ENCODE measurements at places on chromosomes 16 and 17.

GRCh38 chr17:32958418-32958817 is 30.5 kb downstream of the TMEM98 start:
- no peak for DNase-seq

DNA sequence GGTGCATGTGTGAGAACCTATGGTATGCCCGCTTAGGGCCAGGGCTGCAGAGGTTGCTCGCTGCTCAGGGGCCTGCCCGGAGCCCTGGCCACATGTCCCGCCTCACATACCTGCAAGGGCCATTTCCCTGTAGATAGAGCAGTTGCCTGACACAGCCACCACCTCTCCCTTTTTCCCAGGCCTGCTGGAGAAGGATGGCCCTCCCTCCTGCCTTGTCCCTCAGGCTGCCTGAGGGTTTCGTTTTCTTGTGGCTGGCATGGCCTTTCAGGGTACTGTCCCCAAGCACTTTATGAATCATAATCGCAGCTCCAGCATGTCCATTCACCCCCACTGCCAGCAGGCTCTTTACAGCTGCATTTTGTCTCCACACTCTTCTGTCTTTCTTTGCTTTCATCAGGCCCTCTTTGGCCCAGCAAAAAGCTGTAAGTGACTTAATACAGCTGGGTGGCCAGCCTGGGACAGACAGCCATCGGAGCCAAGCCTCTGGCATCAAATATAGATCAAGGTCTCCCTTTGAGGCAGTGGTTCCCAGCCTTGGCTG is 65.7 kb downstream of the MPRIP start:
- no peak for DNase-seq

GRCh38 chr16:55077266-55077665 is 146.6 kb downstream of the IRX5 start:
- no peak for DNase-seq

- DNase-seq = no peak
Observed at GRCh38 chr16:72635104-72635503, 412.8 kb downstream of the ZFHX3 start.

- no peak for DNase-seq
Observed at GRCh38 chr16:69260019-69260418, 51.1 kb upstream of the VPS4A start.

DNA sequence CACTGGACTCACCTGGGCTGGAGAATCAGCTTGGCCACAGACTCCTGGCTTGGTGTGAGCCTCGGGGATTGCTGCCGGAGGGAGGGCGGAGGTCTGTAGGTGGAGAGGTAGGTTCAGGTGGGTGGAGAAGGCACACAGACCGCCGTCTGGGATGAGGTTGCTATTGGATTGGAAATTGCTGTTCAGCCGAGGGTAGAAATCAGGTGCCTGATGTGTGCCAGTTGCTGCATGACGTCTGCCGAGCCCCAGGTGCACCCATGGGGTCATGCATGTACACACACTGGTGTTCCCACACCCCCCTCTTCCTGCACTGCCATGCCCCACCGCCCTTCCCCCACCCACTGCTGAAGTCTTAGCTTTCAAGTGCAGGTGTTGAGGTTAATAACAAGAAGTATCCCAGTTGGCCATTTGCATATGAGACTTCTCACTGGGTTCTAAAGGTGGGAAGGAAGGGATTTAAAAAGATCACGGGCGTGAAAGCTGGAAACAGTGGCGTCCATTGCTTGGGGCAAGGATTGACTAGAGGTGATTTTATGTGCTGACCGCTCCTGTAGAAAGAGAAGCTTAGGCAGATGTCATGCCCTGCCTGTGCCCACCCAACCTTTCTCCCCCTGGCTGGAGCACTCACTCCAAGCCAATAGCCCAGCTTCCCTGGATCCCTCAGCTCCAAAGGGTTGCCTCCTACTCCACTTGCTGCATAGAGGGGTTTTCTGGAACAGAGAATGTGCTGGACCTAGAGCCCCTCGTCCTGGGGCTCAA is 193.6 kb downstream of the CCDC182 start:
- peak; percentile 95 for DNase-seq

DNA sequence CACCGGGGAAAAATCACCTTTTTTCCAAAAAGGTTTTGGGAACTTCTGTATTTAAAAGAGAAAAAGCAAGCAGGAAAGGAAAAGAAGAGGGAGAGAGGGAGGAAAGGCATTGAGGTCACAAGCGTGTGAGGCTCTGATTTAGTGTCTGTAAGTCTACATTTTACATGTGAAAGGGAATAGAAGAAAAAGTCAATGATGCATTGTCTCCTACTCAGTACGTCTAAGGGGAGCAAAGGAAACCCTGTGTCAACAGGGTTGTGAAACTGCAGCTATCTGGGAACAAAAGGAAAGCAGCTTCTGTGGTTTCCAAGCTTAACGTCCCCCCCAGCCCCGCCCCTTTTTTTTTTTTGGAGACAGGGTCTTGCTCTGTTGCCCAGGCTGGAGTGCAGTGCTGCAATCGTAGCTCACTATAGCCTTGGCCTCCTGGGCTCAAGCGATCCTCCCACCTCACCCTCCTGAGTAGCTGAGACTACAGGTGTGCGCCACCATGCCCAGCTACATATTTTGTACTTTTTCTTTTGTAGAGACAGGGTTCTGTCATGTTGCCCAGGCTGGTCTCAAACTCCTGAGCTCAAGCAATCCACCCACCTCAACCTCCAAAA is 1.8 kb upstream of the CDC42EP4 start:
- no peak for DNase-seq

GRCh38 chr17:75681289-75681688 is 14.2 kb downstream of the SAP30BP start:
- no peak for DNase-seq

GRCh38 chr17:58120195-58120822 is 27.9 kb upstream of the OR4D1 start:
- DNase-seq = peak; percentile 83

DNA sequence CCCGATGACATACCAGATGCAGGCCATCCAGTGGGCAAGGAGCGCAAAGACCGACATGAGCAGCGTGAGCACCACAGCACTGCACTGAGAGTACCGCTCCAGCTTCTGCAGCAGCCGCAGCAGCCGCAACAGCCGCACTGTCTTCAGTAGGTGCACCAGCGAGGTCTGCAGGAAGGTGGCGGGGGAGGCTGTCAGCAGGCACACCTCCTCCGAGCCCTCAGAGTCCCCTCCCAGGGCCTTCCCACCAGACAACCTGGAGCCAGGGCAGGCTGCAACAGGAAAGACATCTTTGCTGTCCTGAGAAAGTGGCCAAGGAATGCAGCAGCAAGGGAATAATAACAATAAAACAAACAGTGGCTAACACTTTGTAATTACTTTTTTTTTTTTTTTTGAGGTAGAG is 9.1 kb downstream of the KCNH4 start:
- no peak for DNase-seq

GRCh38 chr16:57539072-57539796 is 2.9 kb upstream of the CCDC102A start:
- DNase-seq = peak; percentile 81

- no peak for DNase-seq
Observed at GRCh38 chr17:60311186-60311585, 80.7 kb downstream of the USP32 start.

- DNase-seq = no peak
Observed at GRCh38 chr17:20989991-20990855, 52.6 kb downstream of the USP22 start.

DNA sequence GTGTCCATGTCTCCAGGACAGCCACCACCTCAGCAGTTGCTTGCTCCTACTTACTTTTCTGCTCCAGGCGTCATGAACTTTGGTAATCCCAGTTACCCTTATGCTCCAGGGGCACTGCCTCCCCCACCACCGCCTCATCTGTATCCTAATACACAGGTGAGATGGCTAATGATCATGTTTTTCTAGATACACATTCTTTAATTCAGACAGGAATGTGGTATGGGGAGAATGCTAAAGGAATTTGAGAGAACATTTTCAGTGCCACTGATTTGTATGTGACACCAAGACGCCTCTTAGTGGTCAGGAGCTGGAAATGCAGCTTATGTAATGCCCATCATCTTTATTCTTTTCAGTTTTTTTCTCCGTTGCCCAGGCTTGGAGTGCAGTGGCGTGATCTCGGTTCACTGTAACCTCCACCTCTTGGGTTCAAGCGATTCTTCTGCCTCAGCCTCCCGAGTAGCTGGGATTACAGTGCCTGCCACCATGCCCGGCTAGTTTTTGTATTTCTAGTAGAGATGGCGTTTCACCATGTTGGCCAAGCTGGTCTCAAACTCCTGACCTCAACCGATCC is 8.9 kb upstream of the RAPGEFL1 start:
- DNase-seq = peak; percentile 83

DNA sequence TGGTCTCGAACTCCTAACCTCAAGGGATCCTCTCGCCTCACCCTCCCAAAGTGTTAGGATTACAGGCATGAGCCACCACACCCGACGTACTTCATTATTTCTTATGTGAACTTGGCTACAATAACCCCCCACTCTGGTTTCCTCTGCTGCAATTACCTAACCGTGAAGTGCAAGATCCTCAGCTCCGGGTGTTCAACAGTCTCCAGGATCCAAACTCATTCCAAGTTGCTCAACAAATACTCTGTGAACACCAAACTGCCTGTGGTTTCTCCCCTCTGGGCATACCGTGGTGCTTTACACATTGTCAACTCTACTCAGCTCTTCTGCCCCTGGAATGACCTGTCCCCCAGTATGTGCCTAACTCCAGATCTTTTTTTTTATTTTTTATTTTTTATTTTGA is 6.8 kb upstream of the SULT1A1 start:
- DNase-seq = peak; percentile 51

DNA sequence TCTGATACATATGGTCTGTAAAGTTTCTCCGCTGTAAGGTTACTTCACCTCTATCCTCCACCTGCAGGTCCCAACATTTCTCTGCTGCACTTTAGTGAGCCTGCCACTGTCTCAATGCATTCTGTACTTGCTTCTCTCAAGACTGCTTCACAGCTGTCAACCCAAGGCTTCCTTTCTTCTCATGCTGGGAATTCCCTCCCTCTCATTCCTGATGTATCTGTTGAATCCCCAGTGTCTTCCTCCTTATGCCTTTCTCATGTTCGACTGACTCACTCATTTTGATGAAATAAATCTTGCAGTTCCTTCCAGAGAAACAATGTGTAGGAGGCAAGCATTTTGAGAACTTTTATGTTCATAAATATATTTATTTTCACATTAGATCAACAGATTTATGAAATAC is 288.3 kb downstream of the CNTNAP4 start:
- DNase-seq = no peak

- no peak for DNase-seq
Observed at GRCh38 chr16:77430787-77431585, 3.8 kb downstream of the ADAMTS18 start.

DNA sequence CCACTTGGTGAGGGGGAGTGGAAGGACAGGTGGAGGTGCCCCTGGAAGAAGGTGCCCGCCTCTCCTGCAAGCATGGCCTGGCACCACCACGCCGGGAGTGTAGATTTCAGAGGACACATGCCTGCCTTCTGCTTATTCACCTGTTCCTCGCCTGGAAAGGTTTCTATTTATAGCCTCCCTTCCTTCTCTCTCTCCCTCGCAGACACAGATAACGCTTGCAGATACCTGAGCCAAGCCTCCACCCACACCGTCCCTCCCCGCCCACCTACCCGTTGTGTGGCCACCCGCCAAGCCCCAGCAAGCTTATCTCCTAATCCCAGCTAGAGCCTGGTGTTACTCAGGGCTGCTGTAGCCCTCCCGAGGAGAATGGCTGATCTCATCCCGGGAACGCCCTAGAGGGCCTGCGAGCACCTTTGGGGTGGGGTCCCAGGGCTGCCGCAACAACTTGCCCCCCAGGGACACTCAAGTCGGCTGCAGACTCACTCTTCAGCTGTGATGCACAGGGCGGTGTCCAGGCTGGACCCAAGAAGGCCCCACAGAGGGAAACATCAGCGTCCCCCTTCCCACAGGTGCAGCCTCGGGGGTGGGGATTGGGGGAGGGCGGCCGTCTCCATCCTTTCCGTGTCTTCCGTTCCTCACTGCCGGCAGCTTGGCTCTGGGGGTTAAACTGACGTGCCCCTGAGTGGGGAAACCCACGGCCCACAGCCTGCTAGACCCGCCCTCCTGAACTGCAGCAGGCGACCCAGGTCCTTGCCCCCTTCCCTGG is 1.9 kb upstream of the SNAI3 start:
- no peak for DNase-seq

- no peak for DNase-seq
Observed at GRCh38 chr16:70682239-70683145, 3.4 kb downstream of the MTSS2 start.

GRCh38 chr17:72588961-72589360 is 468.1 kb downstream of the SOX9 start:
- no peak for DNase-seq

GRCh38 chr17:50469208-50469605 is 527 bp upstream of the CHAD start:
- no peak for DNase-seq

GRCh38 chr16:3065742-3066439 is 451 bp downstream of the IL32 start:
- no peak for DNase-seq

DNA sequence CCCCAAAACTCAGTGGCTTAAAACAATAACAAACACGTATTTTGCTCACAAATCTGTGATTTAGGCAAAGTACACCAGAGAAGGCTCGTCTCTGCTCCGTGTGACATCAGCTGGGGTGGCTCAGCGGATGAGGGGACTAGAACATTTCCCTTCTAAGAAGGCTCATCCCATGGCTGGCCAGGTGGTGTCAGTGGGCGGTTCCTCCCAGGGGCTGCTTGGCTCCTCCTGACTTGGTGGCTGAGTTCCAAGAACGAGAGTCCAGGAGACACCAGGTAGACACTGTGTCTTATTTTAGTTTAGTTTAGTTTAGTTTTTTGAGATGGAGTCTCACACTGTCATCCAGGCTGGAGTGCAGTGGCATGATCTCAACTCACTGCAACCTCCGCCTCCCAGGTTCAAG is 5.6 kb upstream of the CHMP6 start:
- DNase-seq = no peak

- peak; percentile 93 for DNase-seq
Observed at GRCh38 chr16:30953511-30954124, 3.9 kb upstream of the SETD1A start.

- DNase-seq = no peak
Observed at GRCh38 chr17:4206962-4207361, 56.8 kb downstream of the ANKFY1 start.

- DNase-seq = no peak
Observed at GRCh38 chr17:29596811-29597210, 3.9 kb downstream of the ANKRD13B start.

DNA sequence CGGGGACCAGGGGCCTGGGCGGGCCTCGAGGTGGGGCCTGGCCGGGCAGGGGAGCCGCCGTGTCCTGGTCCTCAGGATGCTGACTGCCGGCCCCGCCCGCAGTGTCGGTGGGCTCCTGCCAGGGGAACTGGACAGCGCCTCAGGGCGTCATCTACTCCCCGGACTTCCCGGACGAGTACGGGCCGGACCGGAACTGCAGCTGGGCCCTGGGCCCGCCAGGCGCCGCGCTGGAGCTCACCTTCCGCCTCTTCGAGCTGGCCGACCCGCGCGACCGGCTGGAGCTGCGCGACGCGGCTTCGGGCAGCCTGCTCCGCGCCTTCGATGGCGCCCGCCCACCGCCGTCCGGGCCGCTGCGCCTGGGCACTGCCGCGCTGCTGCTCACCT is 2.3 kb upstream of the PAQR4 start:
- DNase-seq = no peak

- DNase-seq = peak; percentile 67
Observed at GRCh38 chr17:8226536-8227237, 16.3 kb upstream of the AURKB start.

Measured in Karpas-422 (cell line).